ENCODE measurements at places on chromosomes 5 and 9.

- DNase-seq: peak; percentile 88
These were observed 3.7 kb upstream of the STXBP1 start for GRCh38 chr9:127608104-127608966.

- no peak for DNase-seq
These were observed 69.3 kb downstream of the TLE4 start for GRCh38 chr9:79641070-79641469.

DNA sequence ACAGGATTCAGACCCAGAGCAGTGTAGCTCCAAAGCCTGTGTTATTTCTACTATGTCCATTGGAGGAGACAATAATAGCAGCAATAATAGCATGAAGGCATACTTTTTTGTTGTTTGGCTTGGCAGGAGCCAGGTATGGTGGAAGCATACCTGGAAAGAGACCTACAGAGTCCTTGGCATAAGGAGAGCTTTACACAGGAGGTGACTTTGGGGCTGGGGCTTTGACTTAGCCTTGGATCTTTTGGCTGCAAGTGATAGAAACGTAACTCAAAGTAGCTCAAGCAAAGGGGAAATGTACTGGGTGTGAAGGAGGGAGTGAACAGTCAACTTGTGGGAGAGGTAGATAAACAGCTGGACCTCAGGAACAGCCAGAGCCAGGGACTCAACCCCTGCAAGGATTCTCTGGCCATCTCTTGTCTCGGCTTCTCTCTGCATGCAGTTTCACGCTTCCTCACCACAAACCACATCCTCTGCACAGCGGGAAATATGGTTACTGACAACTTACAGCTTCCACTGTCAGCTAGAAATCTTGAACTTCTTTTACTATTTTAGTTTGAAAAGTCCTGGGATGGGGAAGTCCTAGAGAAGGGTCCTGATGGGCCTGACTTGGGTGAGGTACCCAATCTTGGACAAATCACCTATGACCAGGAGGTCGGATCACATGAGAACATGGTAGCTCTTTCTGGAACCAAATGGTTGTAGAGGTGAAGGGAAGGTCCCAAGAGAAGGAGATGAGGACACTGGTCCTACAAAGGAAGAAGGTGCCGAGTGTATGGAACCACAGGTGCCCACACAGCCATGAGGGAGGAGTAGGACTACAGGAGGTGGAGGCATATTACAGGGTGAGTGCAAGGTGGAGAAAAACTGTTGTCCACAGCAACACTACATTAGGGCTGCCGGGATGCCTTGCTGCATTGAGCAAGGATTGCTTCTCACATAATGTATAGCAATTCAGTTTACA lies 47.0 kb upstream of the TGFBR1 start:
- no peak for DNase-seq

- DNase-seq: no peak
These were observed 5.3 kb upstream of the GPR21 start for GRCh38 chr9:123028136-123028535.

- no peak for DNase-seq
These were observed 605.4 kb upstream of the FAM174A start for GRCh38 chr5:99929806-99930135.

- no peak for DNase-seq
These were observed 17.9 kb upstream of the TRIO start for GRCh38 chr5:14125262-14125661.

GRCh38 chr5:93622240-93622885 lies 39.3 kb downstream of the NR2F1 start:
- no peak for DNase-seq

DNA sequence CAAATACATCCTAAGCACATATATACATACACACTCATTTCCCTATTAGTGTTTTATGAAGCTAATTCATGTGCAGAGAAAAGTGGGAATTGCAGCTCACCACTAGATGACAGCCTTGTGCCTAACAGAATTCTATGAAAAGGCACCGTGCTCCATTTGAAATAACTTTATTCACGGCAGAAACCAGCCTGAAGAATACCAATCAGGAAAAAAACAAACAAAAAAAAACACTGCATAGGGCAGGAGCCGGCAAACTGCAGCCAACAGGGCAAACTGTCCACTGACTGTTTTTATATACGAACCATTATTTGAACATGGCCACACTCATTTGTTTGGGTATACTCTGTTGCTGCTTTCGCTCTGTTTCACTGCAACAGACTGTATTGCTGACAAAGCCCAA lies 33.6 kb downstream of the ERMP1 start:
- DNase-seq: no peak

DNA sequence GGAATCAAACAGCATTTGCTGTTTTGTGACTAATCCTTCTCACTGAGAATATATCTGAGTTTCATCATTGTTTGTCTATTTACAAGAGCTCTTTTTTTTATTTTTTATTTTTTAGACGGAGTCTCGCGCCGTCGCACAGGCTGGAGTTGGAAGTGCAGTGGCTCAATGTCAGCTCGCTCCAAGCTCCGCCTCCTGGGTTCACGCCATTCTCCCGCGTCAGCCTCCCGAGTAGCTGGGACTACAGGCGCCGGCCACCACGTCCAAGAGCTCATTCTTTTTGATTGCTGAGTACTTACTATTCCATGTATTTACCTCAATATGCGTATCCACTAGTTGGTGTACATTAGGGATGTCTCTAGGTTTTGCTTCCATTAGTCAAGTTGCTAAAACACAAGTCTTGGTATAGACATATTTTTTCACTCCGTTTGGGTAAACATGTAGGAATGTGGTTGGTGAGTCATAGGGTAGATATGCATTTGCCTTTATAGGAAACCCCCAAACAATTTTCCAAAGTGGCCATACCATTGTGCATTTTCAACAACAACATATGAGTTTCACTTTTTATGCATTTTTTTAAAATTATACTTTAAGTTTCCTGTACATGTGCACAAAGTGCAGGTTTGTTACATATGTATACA lies 1005.0 kb upstream of the CDH10 start:
- DNase-seq: no peak

GRCh38 chr5:44833249-44833648 lies 24.5 kb downstream of the MRPS30 start:
- no peak for DNase-seq

- DNase-seq: no peak
These were observed 172.3 kb upstream of the CDH6 start for GRCh38 chr5:31021181-31021624.

- DNase-seq: no peak
These were observed 96.1 kb downstream of the CYFIP2 start for GRCh38 chr5:157362012-157362411.

GRCh38 chr9:15670894-15671293 lies 118.1 kb downstream of the CCDC171 start:
- no peak for DNase-seq

DNA sequence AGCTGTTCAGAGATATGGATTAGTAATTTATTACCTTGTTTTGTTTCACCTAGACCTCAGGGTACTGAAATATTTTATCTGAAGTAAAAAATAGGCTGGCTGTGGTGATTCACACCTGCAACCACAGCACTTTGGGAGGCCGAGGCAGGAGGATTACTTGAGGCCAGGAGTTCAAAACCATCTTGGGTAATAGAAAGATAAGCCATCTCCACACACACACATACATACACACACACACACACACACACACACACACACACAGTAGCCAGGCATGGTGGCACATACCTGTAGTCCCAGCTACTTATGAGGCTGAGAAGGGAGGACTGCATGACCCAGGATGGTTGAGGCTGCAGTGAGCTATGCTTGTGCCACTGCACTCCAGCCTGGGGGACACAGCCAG lies 3.7 kb downstream of the ANXA2R start:
- no peak for DNase-seq

DNA sequence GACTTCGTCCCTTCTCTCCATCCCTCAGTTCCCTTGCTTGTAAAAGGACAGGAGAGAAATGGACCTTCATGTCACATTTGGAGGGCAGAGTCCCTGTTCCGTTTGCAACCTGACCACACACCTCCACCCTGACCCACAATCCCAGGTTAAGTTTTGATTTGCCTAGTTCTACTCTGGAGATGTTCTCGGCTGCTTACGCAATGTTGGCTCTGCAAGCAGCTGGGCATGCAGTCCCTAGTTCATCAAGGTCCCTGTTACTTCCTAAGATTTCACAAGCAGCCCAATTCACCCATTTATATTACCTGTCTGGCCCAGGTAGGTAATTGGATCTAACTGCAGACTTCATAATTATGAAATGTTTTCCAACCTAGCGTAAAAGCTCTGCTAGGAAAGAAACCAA lies 28.8 kb downstream of the SLIT3 start:
- no peak for DNase-seq

- DNase-seq: no peak
These were observed 97.8 kb downstream of the STK32A start for GRCh38 chr5:147332658-147333057.

GRCh38 chr5:67249590-67249895 lies 52.9 kb upstream of the CD180 start:
- no peak for DNase-seq

GRCh38 chr9:15373881-15374280 lies 48.8 kb upstream of the SNAPC3 start:
- DNase-seq: no peak

GRCh38 chr5:73638344-73639095 lies 12.5 kb downstream of the ARHGEF28 start:
- DNase-seq: no peak

DNA sequence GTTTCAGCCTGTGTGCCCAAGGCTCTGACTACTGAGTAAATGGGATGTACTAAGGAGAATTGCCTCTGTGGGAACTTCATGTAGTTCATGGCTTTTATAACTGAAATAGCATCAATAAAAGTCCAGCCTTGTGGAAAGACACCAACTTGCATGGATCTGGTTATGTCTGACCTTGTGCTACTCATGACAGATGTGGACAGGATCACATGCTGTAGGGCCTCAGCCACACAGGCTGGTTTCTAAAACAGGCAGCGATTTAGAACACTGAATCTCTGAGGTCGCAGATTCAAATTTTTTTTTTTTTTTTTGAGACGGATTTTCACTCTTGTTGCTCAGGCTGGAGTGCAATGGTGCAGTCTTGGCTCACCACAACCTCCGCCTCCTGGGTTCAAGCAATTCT lies 66.5 kb upstream of the SPIN1 start:
- no peak for DNase-seq

- no peak for DNase-seq
These were observed 140.5 kb upstream of the PITX1 start for GRCh38 chr5:135174315-135175096.

- DNase-seq: no peak
These were observed 53.9 kb downstream of the C9orf57 start for GRCh38 chr9:72006501-72006900.

DNA sequence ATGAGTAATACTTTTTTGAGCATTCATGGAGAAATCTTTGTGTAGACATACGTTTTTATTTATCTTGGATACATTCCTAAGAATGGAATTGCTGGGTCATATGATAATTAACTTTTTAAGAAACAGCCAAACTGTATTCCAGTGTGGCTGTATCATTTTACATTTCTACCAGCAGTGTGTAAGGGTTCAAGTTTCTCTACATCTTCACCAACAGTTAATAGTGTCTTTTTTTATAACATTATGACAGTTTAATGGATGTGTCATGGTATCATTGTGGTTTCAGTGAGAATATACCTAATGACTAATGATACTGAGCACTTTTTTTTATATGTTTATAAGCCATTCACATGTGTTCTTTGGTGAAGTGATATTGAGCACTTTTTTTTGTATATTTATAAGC lies 52.4 kb downstream of the NIPBL start:
- DNase-seq: no peak

GRCh38 chr9:86827893-86828292 lies 119.4 kb downstream of the GAS1 start:
- no peak for DNase-seq

DNA sequence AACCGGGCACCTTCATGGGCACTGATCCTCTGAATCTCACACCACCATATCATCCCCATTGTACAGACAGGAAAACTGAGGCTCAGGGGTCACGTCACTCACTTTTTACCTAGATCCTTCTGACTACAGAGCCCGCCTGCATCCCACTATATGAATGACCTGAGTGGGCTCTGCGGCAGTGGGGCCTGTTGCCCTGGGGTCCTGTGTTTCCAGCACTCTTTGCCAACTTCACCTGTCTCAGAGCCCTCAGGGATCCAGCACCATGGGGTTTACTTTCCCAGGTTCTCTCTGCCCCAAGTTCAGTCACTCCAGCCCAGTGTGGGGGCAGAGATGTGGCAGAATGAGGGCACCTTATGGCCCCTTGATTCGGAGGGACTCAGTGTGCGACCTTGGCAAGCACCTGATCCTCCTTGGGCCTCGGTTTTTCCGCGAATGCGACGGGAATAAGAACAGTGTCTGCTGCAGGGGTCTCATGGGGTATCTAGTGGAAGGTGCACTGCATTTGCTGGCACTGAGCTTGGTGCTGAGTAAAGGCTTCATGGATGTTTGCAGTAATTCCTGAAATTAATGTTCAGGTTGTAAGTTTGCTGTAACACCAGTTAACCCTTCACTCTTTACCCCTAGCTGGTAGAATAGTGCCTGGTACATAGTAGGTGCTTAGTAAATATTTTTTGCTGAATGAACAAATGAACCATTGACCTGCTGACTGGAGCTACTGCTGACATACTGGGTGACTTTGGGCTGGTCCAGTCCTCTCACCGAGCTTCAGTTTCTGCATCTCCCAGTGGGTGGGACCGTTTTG lies 47.1 kb upstream of the BOD1 start:
- no peak for DNase-seq

GRCh38 chr9:16207161-16207560 lies 654.3 kb downstream of the CCDC171 start:
- DNase-seq: no peak

DNA sequence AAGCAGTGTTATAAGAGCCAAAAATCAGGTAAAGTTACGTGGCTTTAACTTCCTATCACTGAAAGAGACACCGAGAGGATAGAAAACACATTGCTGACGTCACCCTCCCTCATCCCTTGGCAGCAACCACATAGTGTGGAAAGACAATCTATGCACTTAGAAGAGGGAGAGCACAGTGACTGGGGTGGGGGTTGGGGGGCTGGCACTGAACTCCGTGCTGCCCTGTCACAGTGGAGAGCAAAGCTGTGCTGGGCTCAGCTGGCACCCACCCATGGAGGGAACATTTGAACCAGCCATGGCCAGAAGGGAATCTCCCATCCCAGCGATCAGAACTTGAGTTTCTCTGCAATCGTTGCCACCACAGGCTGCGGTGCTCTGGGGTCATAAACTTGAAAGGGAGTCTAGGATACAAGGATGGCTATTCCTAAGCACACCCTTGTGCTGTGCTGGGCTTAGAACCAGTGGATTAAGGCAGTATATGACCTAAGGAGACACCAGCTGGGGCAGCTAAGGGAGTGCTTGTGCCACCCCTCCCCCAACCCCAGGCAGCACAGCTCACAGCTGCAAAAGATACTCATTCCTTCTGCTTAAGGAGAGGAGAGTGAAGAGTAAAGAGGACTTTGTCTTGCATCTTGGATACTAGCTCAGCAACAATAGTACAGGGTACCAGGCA lies 73.4 kb downstream of the KIAA0825 start:
- DNase-seq: no peak

DNA sequence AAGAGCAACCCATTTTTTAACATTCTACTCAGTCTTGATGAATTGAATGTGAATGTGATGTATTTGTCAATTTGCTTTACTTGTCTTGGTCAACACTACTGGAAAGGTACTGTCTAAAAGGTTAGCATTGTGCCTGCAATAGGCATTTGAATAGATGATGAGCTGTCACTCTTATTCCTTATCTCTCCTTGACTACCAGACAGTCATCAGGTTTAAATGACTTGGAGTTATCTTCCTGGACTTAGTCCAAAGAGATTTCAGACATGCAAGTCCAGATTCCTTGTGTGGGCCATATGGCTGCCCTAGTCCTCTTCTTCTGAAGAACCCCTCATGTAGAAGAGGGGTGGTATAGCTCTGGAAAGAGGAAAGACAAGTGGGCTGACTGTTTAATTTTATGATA lies 4.8 kb downstream of the ARHGEF28 start:
- no peak for DNase-seq

- DNase-seq: no peak
These were observed 455.4 kb downstream of the EBF1 start for GRCh38 chr5:158644301-158644700.
